ENCODE measurements at places on chromosomes 6 and 20.

DNA sequence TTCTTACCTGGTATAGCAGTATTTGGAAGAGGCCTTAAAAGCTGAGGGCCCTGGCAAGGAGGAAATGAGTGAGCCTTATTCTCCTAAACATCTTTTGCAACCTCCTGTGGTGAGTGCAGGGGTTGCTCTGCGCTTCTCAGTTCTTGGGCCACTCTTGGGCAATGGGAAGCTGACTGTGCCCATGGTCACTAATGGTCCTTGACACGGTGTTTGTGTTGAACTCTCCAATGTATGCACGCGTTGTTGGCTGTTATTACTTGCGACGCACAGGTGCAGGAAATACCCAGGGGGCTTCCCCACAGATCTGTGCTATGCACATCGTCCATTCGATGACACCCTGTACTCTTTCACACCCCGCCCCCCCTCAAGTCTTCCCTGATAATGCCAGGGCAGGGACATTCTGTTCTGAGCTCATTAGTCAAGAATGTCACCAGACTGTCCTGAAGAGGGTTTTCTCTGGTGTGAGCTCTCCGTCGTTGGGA is 79.7 kb downstream of the EDN1 start:
- DNase-seq: no peak

DNA sequence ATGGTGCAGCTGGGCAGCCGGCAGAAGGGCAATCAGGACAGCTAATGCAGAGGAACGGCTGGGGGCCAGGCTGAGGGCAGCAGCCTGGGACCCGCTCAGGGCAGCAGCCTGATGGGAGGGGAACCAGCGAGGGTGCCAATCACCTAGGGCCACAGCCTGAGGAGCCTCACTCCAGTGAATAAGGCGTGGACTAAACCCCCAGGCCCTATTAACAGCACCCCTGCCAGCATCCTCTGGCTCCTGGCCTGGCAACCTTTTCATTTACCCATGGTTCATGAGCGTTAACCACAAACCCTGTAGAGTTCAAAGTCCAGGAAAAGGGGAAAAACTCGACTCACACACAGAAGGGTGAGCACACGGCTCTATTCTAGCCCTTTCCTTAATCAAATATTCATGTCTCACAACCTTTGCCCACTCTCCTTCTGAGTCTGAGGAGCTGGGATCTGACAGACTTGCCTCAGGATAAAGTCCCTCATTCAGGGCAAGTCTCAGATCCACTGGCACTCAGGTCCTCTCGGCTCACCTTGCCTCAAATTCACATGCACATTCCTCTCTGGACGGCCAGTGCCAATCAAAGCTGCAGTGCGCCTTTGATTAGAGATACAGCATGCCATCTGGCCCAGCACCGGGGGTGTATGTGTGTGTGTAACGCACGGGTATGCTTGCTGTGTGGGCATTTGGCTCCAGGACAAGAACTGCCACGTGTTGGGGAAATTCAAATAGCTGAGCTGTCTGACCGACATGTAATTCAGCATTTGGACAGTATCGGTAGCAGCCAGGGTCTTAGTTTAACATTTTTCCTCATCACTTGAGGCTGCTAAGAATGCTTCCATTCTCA is 86.9 kb upstream of the TRAF3IP2 start:
- no peak for DNase-seq

GRCh38 chr6:42221546-42221945 is 3.9 kb upstream of the MRPS10 start:
- no peak for DNase-seq

DNA sequence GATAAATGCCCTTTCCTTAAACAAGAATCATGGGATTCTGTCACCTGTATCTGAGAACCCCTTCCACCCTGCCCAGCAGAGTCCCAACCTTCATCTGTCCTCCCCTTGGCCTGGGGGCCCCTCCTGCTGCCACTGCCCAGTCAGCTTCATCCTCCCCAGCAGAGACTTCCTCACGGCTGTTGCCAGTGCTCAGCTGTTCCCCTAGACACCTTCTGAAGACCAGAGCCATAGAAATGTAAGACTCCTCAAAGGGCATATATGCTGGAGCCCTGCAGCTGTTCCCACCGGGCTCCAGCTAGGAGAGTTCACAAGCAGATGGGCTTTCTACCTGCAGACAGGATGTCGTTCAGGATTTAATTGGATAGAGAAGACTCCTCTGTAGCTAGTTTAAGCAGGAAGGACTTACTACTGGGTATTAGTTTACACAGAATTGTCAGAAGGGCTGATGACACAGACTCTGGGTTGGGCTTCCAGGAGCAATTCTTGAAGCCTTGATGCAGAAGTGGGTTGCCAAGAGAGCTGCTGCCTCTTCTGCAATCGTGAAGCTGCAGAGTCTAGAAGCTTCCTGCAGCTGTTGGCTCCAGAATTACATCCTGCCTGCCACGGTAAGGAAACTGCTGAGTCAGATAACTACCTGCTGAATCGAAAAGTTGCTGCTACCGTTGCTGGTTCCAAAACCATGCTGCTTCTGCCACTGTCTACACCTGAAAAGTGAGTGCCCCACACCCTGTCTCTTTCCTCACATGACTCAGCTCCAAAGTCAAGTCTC is 57.1 kb upstream of the MLN start:
- DNase-seq: peak; percentile 30

DNA sequence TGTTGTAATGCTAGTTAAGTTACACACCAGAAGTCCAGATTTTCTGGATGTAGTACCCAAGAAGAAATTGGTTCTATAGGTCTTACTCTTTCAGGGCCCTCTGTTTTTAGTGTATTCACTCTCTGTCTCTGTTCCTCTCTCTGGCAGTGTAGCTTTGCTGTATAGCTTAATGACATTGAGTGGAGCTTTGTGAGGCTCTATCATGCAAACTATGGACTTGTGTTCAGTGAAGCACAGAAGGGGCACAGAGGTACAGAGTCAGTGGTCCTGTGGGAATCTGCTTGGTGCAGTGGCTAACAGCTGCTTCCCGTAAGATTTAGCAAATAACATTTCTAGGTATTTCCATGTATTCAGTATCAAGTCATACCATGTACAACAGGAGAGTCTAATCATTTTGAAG is 26.1 kb downstream of the NKX2-4 start:
- DNase-seq: no peak

DNA sequence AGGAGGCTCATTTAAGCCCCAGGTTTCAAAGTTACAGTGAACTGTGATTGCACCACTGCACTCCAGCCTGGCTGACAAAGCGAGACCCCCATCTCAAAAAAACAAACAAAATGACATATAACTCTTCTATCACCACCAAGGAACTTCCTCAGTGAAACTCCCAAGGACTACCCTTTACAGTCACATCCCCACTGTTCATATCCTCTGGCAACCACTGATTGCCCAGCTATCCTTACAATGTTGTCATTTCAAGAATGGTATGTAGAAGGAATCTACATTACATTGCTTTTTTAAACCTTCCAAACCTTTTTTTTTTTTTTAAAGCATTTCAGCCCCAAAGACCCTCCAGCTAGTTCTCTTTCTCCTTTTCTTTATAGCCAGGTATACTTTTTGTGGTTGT is 123.1 kb upstream of the CARMIL1 start:
- no peak for DNase-seq

DNA sequence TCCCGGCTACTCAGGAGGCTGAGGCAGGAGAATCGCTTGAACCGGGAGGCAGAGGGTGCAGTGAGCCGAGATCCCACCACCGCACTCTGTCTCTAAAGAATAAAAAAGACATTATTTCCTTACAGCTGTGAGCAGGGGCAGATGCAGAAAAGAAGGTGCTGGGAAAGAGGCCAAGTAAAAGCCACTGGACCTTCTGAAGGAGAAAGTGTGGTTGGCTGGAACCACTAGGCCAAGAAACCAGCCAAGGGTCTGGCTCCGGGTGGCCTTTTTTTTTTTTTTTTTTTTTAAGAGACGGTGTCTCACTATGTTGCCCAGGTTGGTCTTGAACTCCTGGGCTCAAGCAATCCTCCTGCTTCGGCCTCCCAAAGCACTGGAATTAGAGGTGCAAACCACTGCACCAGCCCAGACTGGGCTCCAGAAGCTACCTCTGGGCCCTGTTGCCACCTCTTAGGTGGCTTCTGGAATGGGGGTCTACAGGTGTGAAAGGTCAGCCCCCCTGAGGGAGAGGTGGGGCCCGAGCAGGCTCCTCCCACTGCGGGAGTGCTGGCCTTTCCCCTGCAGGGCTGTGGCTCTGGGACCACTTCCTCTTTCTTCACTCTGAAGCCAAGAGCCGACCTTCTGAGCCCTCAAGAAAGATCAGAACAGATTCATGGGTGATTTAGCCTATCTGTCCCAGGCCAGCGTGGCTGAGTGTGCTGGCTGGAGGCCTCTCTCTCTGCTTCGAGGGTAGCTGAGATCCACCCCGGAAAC is at the start of gene FGD2:
Gene FGD2 (plus strand): TSS at position 595 of the 750 bp plus-strand sequence. CDS start 163 bp downstream, outside the sequence.
- no peak for DNase-seq

DNA sequence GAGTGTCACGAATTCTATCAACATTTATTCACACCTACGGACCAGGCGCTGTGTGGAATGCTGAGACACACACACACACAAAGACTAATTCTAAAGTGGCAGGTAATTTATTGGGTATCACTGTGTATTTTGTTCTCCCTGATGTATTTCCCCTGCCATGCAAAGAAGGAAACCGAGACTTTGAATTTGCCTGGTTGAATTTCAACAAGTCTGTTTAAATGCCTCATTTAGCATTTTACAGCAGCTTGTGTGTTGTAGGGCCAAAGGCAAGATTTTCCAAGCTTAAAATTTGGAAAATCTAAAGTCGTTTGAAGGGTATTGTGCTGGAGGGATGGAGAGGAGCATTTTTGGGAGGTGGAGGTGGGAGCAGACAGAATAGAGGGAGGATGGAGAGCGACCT is 274.4 kb upstream of the ZFP64 start:
- no peak for DNase-seq

GRCh38 chr6:106085692-106085983 is 498 bp upstream of the PRDM1 start:
- no peak for DNase-seq

DNA sequence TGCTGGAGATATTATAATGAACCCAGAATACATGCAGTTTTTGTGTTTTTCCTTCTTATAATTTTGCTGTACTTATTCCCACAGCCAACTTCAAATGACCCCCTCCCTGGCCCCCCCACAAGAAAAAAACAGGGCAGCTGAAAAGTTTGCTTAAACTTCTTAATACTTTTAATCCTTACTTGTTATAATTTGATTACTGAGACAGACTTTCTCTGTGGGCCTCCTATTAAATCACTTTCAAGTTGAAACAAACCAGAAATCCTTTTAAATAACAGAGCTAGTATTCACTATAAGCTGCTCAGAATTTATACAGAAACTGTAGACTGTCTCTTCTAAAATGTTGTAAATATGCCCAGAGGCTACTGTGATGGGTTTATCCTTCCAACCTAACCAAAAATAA is 106.3 kb downstream of the CENPW start:
- no peak for DNase-seq

GRCh38 chr6:45707176-45707575 is 308.5 kb downstream of the CLIC5 start:
- no peak for DNase-seq

- no peak for DNase-seq
Measured at GRCh38 chr20:20859510-20859909, 147.1 kb upstream of the RALGAPA2 start.

DNA sequence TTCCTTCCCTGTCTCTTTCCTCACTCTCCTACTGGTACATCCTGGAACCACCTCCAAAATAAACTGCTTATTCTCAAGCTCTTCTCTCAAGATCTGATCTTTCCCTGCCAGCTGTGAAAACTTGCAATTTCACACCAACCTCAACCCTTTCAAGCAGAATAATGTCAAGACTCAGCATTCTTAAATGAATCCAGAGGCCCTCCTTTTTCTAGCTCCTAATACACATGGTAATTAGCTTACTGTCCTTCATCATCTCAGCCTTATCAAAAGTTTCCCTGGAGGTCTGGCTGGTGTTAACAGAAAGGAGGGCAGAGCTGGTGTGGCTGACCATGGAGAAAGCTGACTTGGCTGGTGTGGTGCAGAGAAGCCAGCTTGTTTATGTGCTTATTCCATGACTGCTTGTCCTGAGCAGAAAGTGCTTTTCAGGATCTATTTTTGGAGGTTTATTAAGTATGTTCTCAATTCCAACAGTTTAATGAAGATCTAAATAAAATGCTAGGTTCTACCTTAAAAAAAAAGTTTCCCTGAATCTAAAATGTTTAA is 50.5 kb downstream of the CFAP61 start:
- DNase-seq: no peak

- DNase-seq: no peak
Measured at GRCh38 chr6:28587746-28588075, 62.0 kb downstream of the GPX5 start.

GRCh38 chr20:36579996-36580545 is 6.7 kb downstream of the TGIF2 start:
- DNase-seq: no peak

DNA sequence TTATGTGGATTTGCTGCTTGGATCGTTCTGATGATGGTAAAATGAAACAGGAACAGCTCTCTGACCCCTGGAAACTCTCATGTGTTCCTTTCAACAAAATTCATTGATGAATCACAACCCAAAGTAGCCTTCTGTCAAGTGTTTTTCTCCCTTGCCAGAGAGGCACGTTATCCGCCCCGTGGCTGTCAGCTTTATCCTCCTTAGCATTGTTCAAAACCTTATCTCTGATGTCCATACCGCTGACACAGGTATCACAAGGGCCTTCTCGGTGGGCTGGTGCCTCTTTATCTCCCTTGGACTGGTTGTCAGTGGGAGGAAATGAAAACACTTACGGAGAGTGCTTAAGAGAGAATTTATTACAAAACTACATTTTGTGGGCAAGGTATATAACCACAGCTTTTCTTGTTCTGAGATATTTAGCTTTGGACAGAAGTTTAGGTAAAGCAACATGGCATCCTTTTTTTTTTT is 84.9 kb downstream of the TIAM2 start:
- DNase-seq: no peak

- DNase-seq: no peak
Measured at GRCh38 chr6:87350516-87350915, 5.9 kb downstream of the C6orf163 start.

DNA sequence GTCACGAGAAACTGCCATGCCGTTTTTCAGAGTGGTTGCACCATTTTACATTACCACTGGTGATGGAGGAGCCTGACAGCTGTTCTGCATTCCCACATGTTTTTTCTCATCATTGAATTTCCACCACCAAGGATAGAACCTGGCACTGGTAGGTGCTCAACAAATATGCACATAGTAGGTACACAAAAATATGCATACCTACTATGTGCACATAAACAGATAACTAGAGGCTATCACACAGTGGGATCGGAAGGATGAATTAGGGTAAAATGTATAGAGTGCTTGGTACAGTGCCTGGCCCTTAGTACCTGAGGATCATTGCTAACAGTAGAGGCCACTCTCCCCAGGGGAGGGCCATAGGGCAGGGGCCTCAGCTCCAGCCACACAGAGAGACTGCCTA is 47.0 kb downstream of the SLC2A10 start:
- no peak for DNase-seq

- DNase-seq: no peak
Measured at GRCh38 chr6:156060013-156060412, 604.4 kb upstream of the NOX3 start.

- no peak for DNase-seq
Measured at GRCh38 chr6:37916149-37916548, 96.6 kb downstream of the ZFAND3 start.

GRCh38 chr6:153047386-153047785 is 44.9 kb upstream of the MTRF1L start:
- DNase-seq: no peak

- DNase-seq: no peak
Measured at GRCh38 chr6:124798942-124799496, 163.2 kb upstream of the RNF217 start.

GRCh38 chr6:142353690-142354089 is 51.9 kb downstream of the ADGRG6 start:
- no peak for DNase-seq

- no peak for DNase-seq
Measured at GRCh38 chr20:1474817-1475603, 8.4 kb upstream of the NSFL1C start.

- DNase-seq: no peak
Measured at GRCh38 chr20:22681591-22682248, 97.3 kb upstream of the FOXA2 start.
